ENCODE measurements at places on chromosomes 7 and 10.
A peak's percentile ranks its signal among the peaks of the same experiment; 100 is the strongest.

DNA sequence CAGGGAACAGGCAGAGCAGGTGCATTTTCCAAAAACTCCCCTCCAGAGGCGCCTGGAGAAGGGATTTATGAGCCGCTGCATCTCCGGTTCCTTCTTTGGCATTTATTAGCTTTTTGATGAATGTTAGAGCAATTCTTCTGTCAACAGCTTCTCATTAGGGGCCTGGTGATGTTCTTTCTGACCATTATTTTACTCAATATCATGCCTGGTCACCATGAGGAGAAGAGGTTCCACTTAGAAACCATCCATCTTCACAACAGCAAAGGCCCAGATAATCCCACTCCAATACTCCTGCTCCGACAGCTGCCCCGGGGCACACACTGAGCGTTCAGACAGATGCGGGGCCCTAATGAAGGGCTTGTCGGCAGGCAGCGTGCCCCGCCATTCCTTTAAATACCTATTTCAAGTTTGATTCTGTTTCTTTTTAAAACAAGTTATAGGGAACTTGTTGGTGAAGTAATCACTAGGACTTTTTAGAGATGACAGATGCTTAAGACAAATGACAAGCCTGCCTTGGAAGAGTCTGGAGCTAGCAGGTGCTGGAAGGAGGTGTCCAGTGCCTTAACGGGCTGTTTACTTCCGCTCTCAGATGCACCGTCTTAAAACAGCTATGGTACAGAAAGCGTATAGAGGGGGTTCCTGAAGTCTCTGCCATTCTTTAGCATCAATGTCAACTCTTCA is 31.7 kb downstream of the ECHDC3 start:
- no peak for DNase-seq

DNA sequence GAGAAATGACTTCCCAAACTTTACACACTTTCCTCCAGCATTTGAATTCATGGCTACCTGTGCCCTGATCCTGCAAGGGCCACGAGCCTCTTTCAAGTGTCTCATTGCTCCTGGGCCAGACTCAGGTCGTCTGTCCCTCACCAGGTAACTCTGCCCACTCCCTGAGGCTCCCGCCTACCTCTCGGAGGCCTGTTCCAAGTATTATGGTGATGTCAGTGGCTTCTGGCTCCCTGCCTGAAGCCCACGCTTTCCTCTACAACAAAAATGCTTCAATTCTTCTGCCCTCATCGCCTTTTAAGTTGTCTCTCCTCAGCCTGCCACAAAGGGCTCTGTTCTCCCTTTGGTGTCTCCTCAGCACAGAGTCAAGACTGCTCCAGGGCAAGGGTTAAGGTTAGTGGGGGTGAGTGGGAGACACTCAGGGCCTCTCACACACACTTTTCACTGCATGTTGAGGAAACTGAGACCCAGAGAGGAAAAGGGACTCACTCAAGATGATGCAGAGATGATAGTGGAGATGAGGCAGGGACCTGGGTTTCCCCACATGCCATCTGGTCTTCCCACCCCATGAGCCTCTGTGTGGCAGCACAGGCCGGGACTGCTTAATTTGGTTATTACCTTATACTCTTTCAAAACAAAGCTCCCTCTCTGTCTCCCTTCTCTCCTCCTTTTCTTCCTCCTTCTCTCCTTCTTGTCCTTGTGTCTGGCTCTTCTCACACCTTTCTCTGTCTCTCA is 28.3 kb upstream of the EGR2 start:
- no peak for DNase-seq

DNA sequence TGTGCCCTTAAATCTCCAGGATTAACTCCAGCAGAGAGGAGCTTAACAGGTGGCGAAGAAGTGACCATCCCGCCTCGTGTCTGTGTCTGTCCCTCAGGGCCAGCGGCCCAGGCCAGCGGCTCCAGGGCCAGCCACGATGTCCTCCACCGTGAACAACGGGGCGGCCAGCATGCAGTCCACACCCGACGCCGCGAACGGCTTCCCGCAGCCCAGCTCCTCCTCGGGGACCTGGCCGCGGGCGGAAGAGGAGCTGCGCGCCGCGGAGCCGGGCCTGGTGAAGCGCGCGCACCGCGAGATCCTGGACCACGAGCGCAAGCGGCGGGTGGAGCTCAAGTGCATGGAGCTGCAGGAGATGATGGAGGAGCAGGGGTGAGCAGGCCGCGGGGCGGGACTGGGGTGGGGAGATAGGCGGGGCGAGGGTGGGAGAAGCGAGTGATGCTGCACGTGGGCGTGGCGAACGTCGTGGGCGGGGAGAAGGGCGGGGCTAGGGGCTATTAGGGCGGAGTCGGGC is 33.3 kb downstream of the SRRM3 start:
- DNase-seq: peak; percentile 84

GRCh38 chr7:101792051-101792681 is 25.3 kb upstream of the CUX1 start:
- no peak for DNase-seq

GRCh38 chr7:154649434-154649833 is 353.5 kb downstream of the PAXIP1 start:
- DNase-seq: no peak

DNA sequence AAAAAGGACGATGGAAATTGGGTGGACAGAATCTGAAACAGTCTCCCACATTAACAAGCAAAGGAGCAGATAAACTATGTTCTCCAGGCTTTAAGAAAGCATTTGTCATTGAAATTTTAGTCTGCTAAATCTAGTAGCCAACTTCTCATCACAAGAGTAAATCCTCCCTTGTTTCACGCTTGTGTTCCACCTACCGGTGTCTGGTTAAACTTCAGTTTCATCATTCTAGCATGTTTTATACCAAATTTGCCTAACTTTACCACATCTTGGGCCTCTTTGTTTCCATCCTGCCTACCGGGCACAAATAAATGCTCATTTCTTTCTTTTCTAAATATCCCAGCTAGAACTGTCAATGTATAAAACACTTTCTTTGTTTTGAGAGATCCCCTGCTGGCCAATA is 5.8 kb downstream of the LIPA start:
- DNase-seq: no peak

- peak; percentile 49 for DNase-seq
Observed at GRCh38 chr10:87618566-87619423, 40.9 kb upstream of the PAPSS2 start.

- peak; percentile 4 for DNase-seq
Observed at GRCh38 chr7:69800495-69800894, 202.2 kb downstream of the AUTS2 start.

DNA sequence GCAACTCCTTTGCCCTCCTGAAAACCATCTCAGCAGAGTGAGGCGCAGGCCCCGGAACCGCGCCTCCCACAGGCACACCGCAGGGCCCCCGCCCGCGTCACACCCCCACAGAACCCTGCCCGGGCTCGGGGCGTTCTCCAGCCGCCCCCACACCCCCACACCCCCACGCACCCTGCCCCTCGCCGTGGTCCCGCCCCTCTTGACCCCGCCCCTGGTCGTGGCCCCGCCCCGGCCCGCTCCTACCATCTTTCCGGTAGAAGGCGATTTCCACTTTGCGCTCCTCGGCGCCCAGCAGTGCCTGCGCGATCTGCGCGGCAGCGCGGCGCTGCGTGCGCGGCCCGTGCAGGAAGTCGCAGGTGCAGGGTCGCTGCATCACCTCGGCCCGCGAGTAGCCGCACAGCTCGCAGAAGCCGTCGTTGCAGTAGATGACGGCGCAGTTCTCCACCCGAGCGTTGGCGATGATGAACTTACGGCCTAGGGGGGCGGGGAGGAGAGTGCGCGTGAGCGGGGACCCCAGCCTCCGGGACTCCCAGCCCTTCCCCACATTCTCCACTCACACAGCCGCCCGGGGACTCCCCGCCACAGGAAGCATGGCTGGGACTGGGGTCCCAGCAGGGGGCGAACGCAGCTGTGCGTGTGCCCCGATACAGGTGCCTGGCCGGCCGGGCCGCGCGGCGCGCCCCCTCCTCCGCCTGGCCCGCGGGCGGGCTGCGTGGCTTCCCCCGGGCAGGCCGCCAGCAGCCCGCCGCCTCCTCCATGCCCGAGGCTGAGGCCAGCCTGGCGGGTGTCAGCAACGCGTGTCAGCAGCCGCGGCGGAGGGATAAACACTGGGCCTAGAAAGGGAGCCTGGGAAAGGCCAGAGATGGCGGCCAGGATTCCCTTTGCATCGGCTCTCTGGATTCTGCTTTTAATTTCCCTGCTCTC is 3.4 kb downstream of the KCNH2 start:
- peak; percentile 50 for DNase-seq

GRCh38 chr7:45589915-45590678 is 15.9 kb downstream of the ADCY1 start:
- no peak for DNase-seq

GRCh38 chr7:151491859-151492258 is 27.8 kb downstream of the RHEB start:
- DNase-seq: peak; percentile 63

GRCh38 chr7:45921699-45922519 is 837 bp upstream of the IGFBP3 start:
- DNase-seq: peak; percentile 84

DNA sequence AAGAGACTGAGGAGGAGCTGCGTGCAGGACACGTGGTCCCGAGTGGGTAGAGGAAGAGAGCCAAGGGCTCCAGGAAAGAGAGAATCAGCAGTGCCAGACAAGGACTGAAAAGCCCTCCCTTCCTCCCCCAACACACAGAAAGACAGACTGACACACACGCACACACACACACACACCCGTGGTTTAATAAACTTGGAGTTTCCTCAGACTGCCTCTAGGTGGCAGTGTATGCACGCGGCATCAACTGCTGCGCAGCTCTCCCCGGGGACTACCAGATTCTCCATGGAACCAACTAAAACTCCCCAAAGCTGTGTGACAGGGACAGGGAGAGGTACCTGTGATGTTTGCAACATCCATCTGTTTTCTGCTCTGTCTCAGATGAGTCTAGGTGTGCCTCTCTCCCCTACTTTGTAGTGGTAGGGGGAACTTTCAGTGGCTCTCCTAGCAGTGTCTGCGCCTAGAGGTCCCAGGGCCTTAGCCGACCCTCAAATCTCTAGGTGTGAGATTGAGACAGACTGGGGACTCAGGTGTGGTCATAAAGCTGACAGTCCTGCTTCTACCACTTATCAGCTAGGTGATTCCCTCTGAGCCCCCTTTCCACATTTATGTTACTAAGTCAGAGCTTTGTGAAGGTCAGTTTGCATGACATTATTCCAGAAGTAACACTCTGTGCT is 9.3 kb upstream of the TSPAN14 start:
- peak; percentile 85 for DNase-seq

GRCh38 chr7:151137076-151137675 is 30.3 kb downstream of the GBX1 start:
- DNase-seq: no peak

GRCh38 chr7:957418-958220 is 3.1 kb upstream of the ADAP1 start:
- no peak for DNase-seq

- peak; percentile 22 for DNase-seq
Observed at GRCh38 chr7:27200761-27201579, 1.1 kb upstream of the HOXA13 start.

- no peak for DNase-seq
Observed at GRCh38 chr7:51970961-51971665, 654.5 kb upstream of the COBL start.

GRCh38 chr10:75061709-75062505 is 49.5 kb upstream of the SAMD8 start:
- no peak for DNase-seq

DNA sequence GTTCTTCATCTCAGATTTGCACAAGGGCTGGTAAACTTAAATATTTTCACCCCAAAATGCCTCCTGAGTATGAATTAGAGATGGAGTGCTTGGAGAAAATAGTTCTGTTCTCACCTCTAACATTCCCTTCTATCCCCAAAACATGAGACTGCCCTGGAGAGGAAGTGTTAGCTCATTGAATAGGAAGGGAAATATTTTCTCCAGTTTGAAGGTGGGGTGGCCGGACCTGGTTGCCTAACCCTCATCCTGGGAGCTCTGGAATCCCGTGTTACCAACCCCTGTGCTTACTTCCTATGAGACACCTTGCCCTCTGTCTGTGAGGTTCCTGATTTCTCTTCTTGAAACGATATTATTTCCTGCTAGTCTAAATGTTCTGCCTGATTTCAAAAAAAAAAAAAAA is 779 bp downstream of the IFIT2 start:
- DNase-seq: no peak

DNA sequence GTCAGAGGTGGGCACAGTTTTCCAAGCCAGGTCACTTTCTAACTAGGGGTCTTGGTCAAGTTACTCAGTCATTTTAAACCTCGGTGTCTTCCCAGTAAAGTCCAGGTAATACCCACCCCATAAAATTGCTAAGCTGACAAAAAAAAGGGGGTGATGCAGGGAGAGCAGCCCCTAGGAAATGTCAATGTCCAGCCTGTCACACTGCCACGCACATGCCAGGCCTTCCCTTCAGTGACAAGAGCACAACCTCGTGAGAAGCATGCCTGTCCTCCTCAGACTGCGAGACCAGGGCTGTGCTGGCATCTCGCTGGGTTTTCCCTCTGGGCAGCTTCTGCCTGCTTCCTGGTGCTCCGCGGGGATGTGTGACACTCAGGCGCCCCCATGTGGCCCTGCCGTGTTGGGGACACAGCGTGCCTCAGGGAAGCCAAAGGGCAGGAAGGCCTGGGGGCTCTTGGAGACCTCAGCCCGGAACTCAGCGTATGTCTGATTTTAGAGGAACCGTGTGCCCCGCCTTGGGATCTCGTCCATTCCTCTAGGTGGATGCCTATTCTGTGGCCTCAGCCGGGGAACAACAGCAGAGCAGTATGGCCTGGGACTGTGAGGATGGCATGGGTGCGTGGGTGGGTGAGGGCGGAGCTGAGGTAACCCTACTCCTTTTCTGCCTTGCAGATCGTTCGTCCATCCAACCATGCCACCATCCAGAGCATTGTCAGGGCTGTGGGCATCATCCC is 10.2 kb upstream of the GDF2 start:
- DNase-seq: peak; percentile 46

DNA sequence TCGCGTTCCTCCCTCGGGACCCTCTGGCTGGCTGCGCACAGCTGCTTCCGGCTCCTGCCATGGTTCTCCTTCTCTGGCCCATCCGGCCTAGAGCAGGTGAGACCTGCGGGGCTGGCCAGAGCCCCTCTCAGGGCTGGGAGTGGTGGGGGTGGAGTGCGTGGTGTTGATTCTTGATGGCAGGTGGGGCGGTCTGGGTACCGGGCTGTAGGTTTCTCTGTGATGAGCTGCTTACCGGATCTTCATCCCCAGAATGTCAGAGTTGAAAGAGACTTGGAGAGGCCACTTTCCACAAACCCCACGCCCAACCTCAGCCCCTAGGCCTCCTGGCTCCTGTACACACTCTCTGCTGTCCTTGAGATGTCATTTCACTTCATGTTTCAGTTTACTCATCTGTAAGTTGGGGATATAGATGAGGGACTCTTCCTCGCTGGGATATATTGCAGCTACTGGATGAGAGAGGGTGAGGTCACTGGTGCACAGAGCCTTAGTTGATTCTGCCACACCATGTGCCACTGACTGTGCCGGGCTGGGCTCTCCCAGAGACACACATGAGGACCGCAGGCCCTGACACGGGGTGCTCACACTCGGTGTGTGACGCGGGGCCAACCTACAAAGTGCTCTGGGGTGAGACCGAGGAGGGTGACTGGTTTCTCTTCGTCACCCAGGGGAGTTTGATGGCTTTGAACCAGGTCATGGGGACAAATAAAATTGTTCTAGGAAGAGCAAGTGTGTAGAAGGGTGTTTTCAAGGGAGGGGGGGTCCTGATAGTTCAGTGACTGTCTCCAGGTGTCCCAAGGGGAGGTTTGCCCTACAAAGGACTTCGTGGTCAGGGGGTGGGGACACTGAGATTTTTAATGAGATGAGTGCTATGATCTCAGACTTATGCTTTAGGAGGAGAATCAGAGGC is 29.5 kb downstream of the ZNF775 start:
- DNase-seq: no peak

Measured in mesenchymal stem cell (in vitro differentiated cells and primary cell).